ENCODE measurements at places on chromosomes 2 and 18. TPM values are rescaled to one million over a fixed set of nuclear protein-coding genes. Genes with fewer than 3 reads are reported as not detected.

DNA sequence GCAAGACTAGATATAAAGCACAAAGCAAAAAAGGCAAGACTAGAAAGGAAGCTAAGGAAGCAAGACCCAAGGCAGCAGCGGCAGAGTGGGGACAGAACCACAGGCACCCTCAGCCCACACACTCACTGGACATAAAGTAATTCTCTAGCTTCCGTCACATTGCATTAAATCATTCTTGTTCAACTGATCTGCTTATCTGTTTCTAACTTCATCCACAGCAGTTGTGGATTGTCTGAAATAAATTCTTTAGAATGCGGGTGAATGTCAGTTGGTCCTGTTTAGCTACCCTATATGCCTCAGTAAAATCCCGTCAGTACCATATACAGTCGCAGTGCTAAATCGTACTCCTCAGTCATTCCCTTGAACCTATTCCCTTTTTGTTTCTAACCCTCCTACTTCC is 183.2 kb upstream of the SLC39A10 start:
- DNase-seq = no peak
- peaks cover 2% of the 10 kb centered on the region for H3K36me3 ChIP-seq
- H3K4me1 ChIP-seq = peaks cover 24% of the 10 kb centered on the region
- H3K27ac ChIP-seq = no peak overlapping the region
- no peaks in the 10 kb centered on the region for H3K27me3 ChIP-seq

Gene LCT
- 0.07 TPM for total RNA-seq

- peak; percentile 49 for DNase-seq
- H3K27me3 ChIP-seq = no peaks in the 10 kb centered on the region
- H3K27ac ChIP-seq = peak overlapping the region; percentile 87
- H3K36me3 ChIP-seq = peaks cover 38% of the 10 kb centered on the region
Observed at GRCh38 chr2:54634564-54635511, 88.6 kb upstream of the EML6 start.

Gene PPP1R1C
- total RNA-seq = not detected

DNA sequence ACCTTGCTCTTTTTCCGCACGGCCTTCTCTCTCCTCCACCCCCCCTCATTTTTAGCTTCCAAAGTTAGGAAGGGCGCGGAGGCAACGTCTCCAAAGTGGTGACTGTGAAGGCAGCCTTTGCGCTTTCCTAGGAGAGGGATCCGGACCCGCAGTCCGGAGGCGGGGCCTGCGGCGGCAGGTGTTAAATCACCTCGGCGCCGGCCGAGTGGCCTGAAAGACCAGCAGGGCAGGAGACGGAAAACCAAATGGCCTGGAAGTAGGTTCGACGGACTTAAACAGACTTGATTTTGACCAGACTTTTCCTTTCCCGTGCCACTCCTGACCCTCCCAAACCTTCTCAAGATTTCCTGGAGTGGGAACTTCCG is 615 bp downstream of the GORASP2 start:
- H3K4me1 ChIP-seq = peaks cover 42% of the 10 kb centered on the region
- H3K27me3 ChIP-seq = no peaks in the 10 kb centered on the region
- peak; percentile 47 for DNase-seq
- H3K4me3 ChIP-seq = peak overlapping the region; percentile 98
- H3K27ac ChIP-seq = peak overlapping the region; percentile 96

GRCh38 chr2:71619230-71619741 is 165.9 kb downstream of the DYSF start:
- H3K27me3 ChIP-seq = peaks cover 12% of the 10 kb centered on the region
- no peak for DNase-seq
- H3K4me3 ChIP-seq = no peak overlapping the region
- H3K27ac ChIP-seq = no peak overlapping the region
- H3K4me1 ChIP-seq = no peaks in the 10 kb centered on the region

- no peak for DNase-seq
- H3K27me3 ChIP-seq = no peaks in the 10 kb centered on the region
- no peaks in the 10 kb centered on the region for H3K4me1 ChIP-seq
- H3K36me3 ChIP-seq = no peaks in the 10 kb centered on the region
- H3K27ac ChIP-seq = no peak overlapping the region
Observed at GRCh38 chr18:8279781-8280330, 329.4 kb upstream of the RAB12 start.

- H3K4me1 ChIP-seq = peaks cover 12% of the 10 kb centered on the region
- H3K4me3 ChIP-seq = no peak overlapping the region
- no peaks in the 10 kb centered on the region for H3K27me3 ChIP-seq
- no peak for DNase-seq
- H3K36me3 ChIP-seq = peaks cover 31% of the 10 kb centered on the region
Observed at GRCh38 chr2:71122387-71123298, 7.4 kb downstream of the MCEE start.

Gene MC5R
- total RNA-seq = not detected

Gene OTX1
- not detected for total RNA-seq

GRCh38 chr2:232300894-232301387 is 77.6 kb upstream of the ALPP start:
- H3K27ac ChIP-seq = no peak overlapping the region
- no peaks in the 10 kb centered on the region for H3K27me3 ChIP-seq
- no peak for DNase-seq
- H3K4me1 ChIP-seq = peaks cover 18% of the 10 kb centered on the region
- peaks cover 25% of the 10 kb centered on the region for H3K36me3 ChIP-seq
- H3K4me3 ChIP-seq = no peak overlapping the region
